ENCODE measurements at places on chromosomes 6 and 20.

- no peak for DNase-seq
Measured at GRCh38 chr20:10532361-10532760, 97.3 kb downstream of the SLX4IP start.

DNA sequence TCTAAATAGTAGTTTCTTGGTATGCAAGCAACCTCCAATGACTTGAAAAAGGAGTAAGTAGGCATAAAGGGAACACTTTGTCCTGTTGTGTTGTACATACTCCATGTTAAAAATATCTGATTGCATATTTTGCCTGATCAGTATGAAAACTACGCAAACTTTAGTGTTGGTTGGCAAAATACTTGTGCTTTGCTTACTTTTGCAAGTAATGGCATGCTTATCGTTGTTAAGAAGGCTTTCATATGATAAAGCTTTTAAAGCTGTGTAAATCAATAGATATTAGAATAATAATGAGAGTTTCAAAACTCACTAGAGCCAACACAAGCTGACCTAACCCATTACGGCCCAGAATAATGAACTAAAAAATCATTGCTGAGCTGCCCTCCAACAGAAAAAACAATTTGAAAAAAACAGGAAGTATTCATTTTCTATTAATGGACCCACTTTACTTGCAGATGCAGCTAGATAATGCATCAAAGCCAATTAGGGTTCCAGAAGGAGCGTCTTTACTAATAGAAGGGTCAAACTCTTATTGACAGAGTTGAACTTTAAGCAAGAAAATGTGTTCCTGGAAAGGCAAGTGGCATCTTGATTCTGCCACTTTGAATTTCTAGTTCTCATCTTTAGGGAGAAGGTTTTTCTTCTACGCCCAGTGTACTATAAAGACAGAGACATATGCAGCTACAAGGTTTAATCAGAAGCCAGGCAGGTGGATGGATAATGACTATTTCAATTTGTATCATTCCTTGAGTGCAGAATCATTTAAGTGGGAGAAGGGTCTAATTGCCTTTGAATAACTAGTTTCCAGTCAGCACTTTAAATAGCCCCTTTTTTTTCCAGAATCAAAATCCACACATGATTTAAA is 82.2 kb downstream of the SNAP25 start:
- no peak for DNase-seq

- no peak for DNase-seq
Measured at GRCh38 chr6:41181566-41181965, 18.6 kb upstream of the TREM2 start.

DNA sequence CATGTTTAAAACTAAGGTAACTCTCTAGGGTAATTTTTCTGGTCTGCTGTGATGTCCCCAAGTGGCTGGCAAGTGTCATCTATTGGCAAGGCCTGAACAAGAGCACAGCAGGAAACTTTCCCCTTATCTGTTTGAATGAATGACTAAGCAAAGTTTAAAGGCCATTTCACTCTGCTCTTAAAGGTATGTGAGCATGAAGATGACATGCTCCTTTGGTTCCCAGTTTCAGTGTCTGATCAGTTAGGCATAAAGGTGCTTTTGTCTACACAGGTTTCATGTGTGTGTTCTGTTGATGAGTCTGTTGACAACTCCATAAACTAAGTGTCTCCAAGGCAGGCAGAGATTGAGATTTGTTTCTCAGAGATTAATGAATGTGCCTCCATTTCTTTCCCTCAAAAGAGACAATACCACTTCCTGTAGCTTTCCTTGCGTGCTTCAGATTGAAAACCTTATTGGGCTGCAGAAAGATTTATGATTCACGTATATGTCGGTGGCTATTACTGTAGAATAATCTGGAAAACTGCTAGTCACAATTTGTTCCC is 83.9 kb downstream of the MAP3K7 start:
- DNase-seq, result no peak

DNA sequence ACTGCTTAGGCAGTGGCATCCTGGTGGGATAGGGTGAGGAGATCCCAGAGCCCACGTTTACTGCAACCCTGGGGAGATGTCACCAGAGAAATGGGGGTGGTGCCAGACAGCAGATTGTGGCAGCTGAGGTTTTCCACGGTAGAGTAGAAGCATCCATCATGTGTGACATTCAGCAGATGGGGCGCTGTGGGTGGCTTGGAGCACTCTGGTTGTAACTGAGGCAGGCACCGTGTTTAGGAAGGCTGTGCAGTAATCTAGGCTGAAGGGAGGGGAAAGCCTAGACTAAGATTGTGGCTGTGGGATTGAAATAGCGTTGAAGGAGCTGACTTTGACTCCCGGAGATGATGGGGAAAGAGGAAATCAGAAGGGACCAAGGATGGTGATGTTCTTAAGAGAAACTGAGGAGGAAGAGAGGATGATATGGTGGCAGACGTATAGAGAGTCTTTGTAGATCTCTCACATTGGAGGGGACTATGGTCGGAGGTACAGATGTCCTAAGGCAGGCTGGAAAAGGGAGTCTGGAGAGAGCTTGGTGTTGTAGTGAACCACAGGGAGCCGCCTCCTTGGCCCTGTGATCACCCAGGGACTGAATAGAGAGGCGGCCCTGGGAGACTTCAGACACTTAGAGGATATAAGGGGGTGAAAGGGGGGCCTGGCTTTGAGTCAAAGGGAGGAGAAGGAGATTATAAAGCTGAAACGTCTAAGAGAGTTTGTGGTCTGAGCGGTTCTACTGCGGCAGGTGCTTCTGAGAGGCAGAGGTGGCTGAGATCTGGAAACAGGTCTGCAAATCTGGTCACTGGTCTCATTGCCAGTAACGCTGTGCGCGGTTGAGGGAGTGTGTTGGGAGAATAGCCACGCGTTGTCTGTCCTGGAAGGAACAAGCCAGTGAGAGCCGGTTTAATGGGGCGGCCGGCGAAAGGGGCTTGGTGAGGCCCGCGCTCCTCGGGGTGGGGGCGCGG is 792 bp upstream of the MICA start:
- DNase-seq, result no peak

- no peak for DNase-seq
Measured at GRCh38 chr20:44780226-44780625, 30.1 kb downstream of the RIMS4 start.
